ENCODE measurements at places on chromosomes 6 and 20.

DNA sequence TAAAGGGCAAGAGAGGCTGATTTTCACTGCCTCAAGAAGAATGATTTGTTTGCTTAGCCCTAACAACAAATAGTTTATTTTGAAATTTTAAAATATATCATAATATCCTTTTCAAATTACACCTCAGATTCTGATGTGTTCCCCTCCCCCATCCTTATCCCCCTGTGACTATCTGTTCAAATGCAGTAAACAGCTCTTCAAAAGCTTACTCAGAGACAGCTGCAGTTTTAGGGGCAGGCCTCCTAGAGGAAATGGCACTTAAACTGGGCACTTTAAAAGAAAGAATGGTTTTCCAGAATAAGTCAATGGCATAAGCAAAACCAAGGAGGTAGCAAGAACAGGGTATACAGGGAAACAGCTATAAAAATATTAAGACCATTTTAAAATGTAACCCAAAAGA, 118.6 kb upstream of the UST start:
- DNase-seq: no peak

GRCh38 chr6:17219098-17219497, 62.1 kb upstream of the RBM24 start:
- no peak for DNase-seq

- DNase-seq: no peak
These were observed 18.9 kb downstream of the MANBAL start for GRCh38 chr20:37308086-37309050.

- DNase-seq: no peak
These were observed 3.2 kb downstream of the CD40 start for GRCh38 chr20:46121184-46121930.

GRCh38 chr6:141415896-141416295, 716.8 kb upstream of the GJE1 start:
- DNase-seq: no peak
